ENCODE measurements at places on chromosomes 4 and X.
A peak's percentile ranks its signal among the peaks of the same experiment; 100 is the strongest.

GRCh38 chr4:117678861-117679260 is 355.4 kb upstream of the NDST3 start:
- no peak for DNase-seq

DNA sequence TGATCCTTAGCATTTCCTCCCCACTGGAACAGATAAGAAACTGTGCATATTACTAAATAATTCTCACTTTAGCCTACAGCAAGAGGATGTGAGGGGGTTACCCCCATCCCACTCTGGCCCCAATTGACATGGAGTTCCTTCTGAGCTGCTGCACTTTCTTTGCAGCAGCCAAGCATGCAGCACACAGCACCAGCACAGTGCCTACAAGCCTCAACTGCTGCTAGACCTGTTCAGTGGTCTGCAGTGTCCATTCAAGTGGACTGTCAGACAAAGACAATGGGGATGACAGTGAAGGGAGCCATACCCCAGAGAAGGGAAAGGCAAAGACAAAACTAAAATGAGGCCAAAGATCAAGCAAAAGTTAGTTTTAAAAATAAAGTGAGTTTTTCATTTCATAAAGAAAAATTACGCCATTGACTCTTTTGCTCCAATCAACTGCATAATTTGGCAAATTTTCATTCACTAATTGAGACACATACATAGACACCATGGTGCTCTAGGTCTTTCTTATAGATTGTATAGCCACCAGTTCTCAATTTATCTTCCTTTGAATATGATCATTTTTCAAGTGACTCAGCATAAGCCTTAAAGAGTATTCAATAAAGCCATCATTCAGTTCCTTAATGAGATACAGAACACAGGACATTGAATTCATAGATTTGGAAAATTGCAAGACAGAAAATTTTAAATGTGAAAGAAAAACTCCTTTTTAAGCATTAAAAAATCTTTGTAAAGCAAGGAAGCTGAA is 410.6 kb downstream of the HNRNPD start:
- no peak for DNase-seq

GRCh38 chrX:68511255-68511654 is 12.4 kb downstream of the YIPF6 start:
- DNase-seq: no peak

DNA sequence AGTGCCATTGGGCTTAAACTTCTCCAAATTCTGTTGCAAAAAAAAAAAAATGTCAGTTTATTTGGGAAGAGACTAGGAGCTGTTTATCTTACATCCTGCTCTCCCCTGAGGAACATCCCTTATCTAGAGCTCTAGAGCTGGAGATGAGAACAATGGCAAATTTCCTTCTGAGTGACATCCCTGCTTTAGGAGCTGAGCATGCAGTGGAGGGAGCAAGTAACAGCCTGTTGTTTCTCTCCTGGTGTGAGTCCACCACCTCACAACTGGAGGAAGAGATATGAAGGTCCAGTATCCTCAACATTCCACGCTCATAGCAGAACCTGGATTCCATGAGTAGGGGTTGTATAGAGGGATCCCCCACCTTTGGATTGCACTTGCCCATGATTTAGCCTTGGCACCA is 676.4 kb downstream of the PCDH18 start:
- no peak for DNase-seq

DNA sequence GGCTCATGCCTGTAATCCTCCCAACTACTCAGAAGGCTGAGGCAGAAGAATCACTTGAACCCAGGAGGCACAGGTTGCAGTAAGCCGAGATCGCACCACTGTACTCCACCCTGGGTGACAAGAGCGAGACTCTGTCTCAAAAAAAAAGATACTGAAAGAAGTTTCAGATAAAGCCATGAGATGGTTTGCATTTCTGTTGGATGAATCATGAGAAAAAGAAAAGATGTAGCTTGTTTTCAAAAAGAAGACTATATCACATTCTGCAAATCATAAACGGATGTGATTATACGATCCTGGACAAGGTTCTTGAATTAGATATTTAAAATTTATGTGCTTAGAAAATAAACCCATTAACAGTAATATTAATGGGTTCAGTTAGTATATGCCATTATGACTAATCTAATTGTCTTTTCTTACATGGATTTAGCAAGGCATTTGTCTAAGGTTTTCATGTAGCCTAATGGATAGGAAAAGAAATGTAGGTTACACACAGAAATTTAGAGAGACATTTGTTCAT is 345.9 kb downstream of the SLC7A11 start:
- no peak for DNase-seq

- DNase-seq: no peak
Measured at GRCh38 chr4:43481526-43481925, 589.0 kb downstream of the GRXCR1 start.

DNA sequence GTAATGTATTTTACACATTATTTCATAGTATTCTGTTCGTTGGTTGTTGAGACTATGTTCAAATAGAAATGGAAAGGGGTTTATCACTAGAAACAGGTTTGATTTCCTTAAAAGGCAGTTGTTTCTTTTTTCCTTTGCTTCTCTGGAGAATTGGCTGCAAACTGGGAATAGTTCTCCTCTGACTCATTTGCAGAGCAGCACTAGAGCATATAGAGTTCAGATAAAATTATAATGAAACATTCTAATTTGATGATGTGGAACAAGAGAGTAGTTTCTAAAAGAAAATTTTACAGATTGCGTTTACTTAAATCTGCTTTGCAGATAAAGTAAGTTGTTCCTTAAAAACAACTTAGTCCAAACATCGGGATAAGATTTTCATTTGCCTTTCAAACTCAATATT is 29.7 kb downstream of the SYNPO2 start:
- no peak for DNase-seq

DNA sequence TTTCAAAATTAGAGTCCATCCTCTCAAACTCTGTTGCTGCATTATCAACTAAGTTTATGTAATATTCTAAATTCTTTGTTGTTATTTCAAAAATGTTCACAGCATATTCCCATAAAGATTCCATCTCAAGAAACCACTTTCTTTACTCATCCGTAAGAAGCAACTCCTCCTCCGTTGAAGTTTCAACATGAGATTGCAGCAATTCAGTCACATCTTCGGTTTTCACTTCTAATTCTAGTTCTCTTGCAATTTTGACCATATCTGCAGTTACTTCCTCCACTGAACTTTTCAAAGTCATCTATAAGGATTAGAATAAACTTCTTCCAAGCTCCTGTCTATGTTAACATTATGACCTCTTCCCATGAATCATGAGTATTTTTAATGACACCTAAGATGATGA is 216.6 kb upstream of the SLC7A11 start:
- no peak for DNase-seq

DNA sequence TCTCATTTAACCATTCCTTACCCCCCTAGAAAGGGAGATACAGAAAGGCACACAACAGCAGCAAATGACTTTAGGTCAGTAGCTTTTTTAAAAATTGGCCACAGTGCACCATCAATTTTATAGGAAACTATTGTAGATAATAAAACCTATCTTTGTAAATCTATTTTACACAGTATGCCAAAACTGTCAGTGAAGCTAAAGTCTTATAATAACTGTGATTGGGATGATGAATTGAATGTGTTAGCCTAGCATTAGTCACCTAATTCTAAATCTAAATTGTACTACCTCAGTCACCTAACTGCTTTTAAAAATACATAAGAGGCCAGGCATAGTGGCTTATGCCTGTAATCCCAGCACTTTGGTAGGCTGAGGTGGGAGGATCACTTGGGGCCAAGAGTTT is 44.2 kb downstream of the SH3RF1 start:
- DNase-seq: no peak

DNA sequence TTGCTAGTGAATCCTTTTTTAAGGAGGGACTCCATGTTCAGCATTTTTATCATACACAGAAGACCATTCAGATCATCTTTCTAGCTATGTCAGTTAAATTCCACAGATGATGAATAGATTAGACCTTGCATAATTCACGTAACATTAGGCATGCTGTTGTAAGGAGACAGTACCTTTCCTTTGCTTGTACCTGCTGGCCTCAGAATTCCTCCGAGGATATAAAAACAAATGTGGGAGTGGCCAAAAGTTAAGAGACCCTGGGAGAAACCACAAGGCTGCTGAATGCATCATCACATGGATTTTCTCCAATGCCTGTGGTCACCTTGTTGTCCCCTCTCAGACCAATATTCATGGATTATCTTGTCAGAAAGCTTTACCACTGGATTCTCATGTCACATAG is 201.4 kb downstream of the MAGEB17 start:
- no peak for DNase-seq

DNA sequence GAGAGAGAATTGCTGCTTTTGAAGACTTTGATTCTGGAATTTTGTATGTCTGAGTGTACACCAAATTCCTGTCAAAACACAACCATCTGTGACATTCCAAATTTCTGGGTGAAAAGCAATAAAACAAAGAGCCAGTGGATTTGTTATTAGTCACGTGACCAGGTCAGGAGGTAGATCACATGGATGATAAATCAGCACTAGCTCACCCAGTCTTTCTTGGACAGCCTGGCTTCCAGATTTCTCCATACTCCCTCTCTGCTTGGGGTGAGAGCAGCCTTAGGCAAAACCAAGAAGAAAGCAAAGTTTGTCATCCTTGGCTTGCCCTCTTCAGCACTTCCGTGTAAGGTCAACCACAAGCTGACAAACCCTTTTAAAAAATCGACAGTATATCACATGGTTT is 194.2 kb downstream of the CLCN4 start:
- DNase-seq: no peak

DNA sequence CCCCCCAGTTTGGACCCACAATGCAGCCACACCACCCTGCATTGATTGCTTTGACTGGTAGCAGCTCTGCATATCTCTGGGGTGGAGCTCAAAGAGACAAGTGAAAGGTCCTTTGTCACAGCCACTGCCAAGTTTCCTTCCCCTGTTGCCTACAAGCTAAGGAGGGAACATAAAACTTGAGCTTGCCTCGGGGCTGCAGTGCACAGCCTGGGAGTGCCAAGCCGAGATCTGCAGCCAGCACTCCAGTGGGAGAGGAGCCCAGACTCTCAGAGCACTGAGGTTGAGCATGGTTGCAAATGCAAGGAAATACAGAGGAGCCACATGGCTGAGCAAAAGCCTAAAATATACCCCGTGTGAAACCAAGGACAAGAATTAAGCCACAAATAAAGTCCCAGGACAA is 142.2 kb downstream of the DKK2 start:
- DNase-seq: no peak

DNA sequence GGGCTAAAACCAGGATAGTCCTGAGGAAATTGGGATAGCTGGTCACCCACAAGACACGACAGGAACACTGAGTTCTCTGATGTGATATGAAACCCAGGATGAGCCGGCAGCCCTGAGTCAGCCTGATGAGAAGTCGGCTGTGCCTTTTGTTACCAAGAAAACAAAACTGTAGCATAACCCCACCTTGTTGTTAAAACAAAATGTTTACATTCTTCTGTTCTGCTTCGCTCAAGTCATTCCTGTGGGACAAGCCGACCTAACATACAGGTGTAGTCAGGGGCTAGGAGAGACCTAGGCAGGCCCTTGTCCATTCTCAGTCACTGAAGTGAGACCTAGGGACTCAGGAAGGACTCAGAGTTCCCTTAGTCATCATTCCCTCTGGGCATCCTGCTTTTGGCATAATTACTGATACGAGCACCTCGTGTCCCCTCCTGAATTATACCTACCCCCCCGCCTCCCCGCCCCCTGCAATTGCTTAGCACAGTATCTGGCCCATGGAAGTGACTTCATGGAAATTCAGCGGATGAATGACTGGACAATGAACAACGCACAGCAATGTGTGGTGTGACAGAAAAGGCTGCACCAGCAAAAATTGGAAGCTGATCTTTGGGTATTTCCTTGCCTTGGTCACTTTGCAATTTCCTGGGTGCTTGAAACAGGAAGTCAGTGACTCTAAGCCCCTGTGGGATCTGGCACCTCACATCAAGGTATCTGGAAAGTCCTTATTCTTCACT is 31.9 kb upstream of the TLR2 start:
- peak; percentile 71 for DNase-seq

- DNase-seq: no peak
Measured at GRCh38 chr4:152886201-152886600, 49.9 kb upstream of the FHDC1 start.

DNA sequence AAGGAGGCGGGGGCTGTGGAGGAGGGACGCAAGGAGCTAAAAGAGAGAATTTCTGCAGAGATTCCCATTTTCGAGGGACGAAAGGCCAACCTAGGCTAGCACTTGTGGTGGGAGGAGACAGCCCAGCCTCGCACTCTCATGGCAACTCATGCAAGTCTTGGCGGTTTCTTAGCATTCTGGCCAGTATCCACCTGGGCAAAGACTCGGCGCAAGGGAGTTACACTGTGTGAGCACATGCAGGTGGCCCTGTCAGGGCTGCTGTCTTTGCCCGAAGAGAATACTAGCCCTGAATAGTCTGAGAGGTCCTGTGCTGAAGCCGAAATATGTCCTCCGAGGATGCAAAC is 15.5 kb downstream of the MCF2 start:
- no peak for DNase-seq

- no peak for DNase-seq
Measured at GRCh38 chrX:76971393-76972376, 475.5 kb upstream of the FGF16 start.

DNA sequence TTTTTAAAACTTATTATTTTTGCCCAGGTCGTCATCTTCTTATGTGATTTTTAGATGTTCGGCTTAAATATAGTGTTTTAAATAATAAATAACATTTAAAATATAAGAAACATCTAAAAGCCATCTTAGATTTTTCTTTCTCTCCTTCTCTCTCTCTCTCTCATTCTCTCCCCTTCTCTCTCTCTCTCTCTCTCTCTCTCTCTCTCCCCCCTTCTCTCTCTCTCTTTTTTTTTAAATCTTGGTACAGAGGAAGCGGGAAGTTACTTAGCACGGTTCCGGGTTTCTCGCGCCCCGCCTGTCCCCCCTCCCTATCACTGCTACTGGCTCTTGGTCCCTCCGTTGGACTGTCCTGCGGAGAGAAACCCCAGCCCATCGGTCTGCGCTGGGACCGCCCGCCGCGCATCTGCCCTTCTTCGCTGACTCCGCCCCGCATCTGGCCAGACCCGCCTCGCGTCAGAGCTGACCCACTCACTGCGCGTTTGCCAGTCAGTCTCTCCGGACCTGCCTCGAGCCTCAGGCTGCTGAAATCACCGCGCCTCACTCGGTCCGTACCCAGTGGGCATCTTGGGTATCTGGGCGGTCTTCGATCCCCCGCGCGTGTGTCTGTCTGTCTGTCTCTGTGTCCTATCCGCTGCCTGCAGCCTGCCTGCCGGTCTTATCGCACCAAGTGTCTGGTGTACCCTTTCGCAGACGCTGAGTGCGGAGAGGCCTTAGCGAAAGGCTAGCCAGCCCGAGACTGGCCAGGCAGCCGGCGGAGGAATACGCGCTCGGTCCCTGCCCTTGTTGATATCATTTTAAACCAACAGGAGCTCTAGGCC is at the start of gene PABPC5:
Gene PABPC5 (plus strand): TSS at position 489 of the 818 bp plus-strand sequence. CDS start 739 bp downstream, outside the sequence.
- no peak for DNase-seq

- DNase-seq: peak; percentile 18
Measured at GRCh38 chr4:48780865-48781214, 761 bp upstream of the FRYL start.

DNA sequence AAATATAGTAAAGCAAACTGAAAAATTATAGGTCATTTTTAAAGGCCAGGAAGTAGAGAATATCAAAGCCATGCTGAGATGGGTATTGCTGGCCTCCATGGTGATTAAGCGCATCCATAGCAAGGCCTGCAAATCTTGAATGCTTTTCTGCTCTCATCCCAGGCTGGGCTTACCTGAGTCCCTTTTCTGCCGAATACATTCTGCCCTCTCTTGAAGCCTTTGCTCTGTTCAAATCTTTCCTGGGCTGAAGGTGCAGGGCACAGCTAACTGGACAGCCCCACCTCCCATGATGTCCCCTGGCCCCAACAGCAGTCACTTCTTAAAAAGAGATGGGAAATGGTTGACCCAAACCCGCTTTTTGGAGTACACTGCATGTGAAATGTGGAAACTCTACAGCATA is 10.1 kb upstream of the EIF1AX start:
- no peak for DNase-seq
